ENCODE measurements at places on chromosomes 4 and X.
A peak's percentile ranks its signal among the peaks of the same experiment; 100 is the strongest.

DNA sequence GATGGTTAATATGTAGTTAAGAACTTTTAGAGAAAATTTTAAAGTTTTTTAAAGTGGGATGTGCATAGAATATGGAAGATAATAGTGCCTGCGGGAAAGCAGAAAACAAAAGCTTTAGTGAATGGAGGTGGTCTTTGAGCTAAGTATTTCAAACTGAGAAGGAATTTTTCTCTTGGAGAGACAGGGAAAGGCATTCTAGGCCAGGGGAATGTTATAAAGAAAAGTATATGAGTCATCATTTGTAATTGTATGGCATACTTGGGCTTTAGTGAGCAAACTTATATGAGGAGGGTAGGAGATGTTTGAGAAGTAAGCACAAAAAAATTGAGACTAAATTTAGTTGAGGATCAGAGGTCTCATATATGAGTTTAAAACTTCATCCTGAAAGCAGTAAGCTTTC lies 467.0 kb downstream of the PPARGC1A start:
- no peak for DNase-seq

DNA sequence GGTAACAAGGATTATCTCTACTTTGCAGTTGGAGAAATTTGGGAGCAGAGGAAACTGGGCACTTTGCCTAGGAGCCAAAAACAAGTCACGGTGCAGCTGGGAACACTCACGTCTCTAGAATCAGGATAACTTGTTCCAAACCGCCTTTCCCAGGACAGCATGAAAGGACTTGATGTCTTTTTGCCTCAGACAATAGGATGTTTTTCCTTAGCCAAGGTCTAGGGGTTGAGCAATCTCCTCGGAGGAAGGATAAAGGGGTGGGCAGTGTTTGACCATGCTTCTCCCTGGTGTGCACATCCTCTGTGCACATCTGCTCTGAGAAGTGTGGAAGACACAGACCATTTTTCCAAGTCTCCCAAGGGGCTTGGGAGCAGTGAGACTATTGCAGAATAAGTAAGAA lies 1.7 kb upstream of the SPARCL1 start:
- no peak for DNase-seq

DNA sequence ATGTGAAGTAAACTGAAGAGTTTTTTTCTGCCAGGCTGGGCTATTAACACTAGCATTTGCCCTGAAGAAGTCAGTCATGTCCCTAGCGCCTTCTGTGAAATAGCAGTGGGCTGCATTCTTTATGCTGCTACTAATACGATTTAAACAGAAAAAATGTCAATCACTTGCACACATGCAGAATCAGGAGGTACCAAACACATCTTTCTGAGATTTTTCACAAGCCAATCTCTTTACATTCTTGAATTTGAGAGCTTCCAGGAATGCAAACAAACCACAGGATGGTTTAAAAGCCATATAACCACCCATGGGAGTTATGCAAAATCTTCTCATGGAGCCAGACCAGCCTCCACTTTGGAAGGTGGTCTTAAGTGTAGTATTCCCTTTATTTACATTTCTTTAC lies 220.1 kb downstream of the IQCM start:
- DNase-seq = no peak

DNA sequence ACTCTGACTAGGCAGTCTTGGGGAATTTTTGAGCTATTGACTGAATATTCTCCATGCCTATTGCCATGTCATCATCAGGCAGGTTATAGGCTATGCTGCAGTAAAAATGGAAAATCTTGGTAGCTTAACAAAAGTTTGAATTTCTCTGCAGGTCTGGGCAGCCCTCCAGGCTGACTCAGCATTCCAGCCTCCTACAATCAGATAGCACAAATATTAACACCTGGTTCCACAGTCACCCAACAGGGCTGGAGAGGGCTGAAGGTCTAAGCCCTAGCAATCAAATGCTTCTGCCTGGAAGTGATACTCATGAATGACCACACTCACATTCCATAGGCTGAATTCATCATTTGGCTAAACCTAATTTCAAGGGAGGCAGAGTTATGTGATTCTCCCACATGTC lies 9.6 kb upstream of the PPP3CA start:
- no peak for DNase-seq

- DNase-seq = no peak
These were observed 13.8 kb upstream of the ZNF674 start for GRCh38 chrX:46559062-46559461.

- no peak for DNase-seq
These were observed 122.7 kb downstream of the ANKRD50 start for GRCh38 chr4:124589786-124590185.

DNA sequence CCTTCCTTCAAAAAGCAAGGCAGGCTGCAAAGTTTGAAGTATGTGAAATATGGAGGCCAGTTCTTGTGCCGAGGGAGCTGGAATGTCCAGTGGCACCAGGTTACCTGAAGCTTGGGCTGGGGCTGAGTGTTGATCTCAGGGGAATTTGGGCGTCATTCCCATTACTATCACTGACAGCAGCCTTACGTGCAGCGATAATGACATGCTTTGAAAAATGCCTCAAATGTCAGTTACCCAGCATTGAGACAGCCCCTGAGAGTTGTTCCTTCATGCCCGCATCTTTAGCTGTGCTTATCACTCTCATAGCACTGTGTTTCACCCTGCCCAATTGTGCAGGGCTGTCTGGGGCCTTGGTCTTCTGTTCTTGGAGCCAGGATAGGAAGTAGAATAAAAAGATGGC lies 27.4 kb downstream of the SLC16A2 start:
- DNase-seq = no peak

- DNase-seq = peak; percentile 58
These were observed 7.2 kb upstream of the CPLX1 start for GRCh38 chr4:833156-833555.

GRCh38 chr4:181538431-181538830 lies 704.8 kb upstream of the TENM3 start:
- DNase-seq = no peak

DNA sequence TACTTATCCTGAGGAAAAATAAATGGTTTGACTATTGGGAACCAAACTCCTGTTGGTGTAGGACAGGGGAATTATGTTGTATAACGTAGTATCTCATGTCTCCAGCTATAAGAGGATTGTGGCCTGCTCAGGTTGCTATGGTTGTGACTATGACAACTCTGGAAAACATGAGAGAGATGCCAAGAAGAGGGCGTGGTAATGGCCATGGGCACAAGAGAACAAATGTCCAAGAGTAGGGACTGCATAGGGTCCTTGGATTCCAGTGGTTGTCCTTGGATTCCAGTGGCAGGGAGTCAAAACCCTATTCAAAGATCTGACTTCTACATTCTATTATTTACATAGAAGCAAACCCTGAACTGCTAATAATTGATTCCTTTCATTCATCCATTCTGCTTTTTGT lies 6.8 kb upstream of the MOB1B start:
- DNase-seq = no peak

- no peak for DNase-seq
These were observed 499.5 kb downstream of the ANKRD50 start for GRCh38 chr4:124212815-124213630.

DNA sequence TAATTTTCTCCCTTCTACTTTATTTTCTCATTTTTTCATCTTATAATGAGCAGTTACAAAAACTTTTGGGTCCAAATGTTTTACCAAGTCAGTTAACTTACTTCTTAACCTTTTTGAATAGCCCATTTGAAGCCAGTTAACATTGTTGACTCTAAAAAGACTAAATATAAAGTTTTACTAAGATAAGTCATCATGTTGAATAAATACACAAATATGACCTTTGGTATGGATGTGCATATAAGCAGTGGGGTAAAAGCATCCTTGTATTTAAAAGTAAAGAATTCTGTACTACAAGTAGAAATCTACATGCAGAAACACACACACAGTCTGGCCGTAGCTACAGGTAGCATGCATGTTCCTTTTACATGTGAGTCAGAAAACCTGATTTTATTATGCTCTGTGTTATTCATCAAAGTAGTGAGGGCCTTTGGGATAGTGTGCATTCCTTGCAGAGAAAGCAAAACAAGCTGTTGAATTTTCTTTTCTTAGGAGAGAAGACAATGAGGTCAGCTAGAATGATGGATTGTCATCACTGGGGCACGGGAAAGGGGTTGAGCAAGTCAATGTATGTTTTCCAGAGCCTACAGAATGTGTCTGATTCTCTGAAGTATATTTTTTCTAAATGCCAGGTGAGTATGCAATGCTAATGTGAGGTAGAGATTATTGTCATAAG lies 533.2 kb upstream of the AGA start:
- DNase-seq = no peak

DNA sequence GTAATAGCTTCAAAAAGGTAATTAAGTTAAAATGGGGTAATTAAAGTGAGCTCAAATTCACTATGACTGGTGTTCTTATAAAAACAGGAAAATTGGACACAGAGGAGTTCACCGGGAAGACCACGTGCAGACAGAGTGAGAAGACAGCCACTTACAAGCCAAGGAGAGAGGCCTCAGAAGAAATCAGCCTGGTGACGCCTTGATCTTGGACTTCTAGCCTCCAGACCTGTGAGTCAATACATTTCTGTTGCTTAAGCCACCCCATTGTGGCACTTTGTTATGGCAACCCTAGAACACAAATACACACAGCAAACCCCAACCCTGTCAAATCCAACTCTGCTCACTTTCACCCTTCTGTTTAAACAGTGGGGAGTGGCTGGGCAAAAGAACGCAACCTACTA lies 4.1 kb upstream of the CD38 start:
- no peak for DNase-seq

DNA sequence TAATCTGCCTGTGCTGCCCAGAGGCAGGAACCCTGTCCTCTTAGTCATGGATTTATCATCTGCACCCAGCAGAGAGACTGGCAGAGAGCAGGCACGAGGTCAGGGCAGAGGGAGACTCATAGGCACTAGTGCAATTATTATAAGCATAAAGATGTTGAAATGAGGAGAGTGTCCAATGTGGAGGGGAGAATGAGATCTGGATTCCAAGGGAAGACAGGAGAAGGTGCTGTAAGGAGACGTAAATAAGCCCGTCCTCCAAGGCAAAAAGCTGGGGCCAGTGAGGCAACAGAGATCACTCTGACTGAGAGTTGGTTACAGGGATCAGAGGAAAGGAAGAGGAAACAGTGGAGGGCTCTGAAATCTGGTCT lies 406.2 kb downstream of the MAPK10 start:
- DNase-seq = no peak

GRCh38 chr4:67566335-67566734 lies 7.8 kb downstream of the STAP1 start:
- no peak for DNase-seq

DNA sequence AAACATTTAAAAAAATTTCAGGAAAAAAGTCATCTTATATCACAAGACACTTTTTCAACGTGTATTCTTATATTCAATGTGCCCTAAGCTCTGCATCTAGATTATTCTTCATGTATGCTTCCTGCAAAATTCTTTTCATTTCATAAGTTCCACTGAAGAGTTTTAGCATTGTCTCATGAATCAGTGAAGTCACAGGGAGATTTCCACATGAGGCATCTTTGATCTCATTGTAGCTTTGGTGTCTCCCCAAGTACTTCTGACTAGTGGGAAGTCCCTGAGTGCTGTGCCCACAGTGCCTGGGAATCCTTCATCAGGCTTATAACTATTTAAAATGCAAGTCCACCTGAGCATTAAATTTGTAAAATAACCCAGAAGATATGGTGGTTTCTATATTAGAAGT lies 123.8 kb downstream of the MAD2L1 start:
- DNase-seq = no peak

- no peak for DNase-seq
These were observed 19.7 kb upstream of the SCRG1 start for GRCh38 chr4:173418639-173419038.

- DNase-seq = no peak
These were observed 46.0 kb upstream of the CLNK start for GRCh38 chr4:10730590-10730989.

- peak; percentile 72 for DNase-seq
These were observed 34.5 kb upstream of the HELT start for GRCh38 chr4:184983672-184984356.

DNA sequence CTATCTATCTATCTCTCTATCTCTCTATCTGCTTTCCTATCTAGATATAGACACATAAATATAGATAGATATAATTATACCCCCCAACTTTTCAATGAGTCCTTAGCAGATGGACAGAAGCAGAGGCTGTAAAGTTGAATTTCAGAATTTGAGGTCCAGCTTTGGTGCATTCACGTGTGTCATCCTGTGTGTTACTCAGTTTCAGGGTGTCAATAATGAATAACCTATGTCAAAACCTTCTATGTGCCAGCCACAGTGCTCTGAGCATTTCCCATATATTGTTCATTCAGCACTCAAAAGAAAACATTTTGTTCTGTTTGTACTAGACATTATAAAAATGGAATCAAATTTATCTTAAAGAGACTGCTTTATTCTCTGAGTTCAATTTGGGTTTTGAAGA lies 310.0 kb downstream of the ARHGAP24 start:
- DNase-seq = no peak

GRCh38 chr4:169765835-169766234 lies 8.1 kb upstream of the HPF1 start:
- no peak for DNase-seq

GRCh38 chr4:158035662-158036195 lies 137.1 kb downstream of the GASK1B start:
- DNase-seq = no peak

DNA sequence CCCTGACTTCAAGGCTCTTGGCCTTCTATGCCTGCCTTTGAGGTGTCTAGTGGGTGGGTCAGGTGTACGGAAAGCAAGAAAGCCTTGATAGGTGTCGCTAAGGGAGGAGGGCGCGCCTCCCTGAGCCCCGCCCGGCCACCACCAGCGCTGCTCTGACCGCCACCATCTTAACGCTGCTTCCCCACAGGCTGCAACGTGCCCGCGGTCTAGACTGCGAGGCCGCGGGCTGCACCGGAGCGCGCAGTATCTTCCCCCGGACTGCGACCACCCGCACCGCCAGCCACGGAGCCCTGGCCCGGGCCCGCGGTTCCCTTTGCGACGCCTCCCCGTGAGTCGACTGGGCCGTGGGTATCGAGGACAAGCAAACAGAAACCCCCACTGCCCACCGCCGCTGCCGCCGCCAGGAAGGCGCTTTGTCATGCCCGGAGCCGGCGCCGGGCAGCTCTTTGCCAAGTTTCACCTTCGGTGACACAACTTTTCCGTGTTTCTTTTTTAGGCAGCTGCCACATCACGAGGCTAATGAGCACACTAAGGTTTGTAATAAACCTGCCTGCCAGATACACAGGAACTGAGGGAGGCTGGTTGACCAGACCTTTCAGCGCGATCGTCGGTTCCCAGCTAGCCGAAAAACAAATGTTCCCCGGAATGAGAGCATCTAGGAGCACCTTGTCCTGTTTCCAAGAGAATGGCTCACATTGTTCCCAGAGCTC lies 335.8 kb upstream of the F9 start:
- no peak for DNase-seq

GRCh38 chrX:13655674-13656073 lies 2.7 kb downstream of the TCEANC start:
- no peak for DNase-seq

DNA sequence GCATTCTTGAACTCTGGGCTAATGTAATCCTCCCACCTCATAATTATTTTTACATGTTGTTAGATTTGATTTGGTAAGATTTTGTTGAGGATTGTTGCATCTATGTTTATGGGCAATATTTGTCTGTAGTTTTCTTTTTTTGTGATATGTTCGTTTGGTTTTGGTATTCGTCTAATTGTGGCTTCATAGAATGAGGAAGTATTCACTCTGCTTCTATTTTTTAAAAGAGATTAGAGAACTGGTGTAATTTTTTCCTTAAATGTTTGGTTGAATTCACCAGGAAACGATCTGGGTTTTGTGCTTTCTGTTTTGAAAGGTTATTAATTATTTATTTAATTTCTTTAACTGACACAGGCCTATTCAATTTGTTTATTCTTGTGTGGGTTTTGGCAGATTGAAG lies 161.2 kb upstream of the NUDT6 start:
- DNase-seq = no peak

Measured in activated CD4-positive, alpha-beta T cell treated with anti-CD3 and anti-CD28 coated beads, Interleukin-2, amount 50 U/mL, for 48 hours (primary cell).